Activated T-cell treated with anti-CD3 and anti-CD28 coated beads for 48 hours (primary cell): ENCODE measurements at places on chromosomes 13 and 19.

GRCh38 chr19:58056861-58057260 is 2.2 kb upstream of the ZNF135 start:
- no peak for DNase-seq

GRCh38 chr19:19849056-19849455 is 16.6 kb upstream of the ZNF253 start:
- DNase-seq: no peak

- DNase-seq: no peak
Observed at GRCh38 chr13:40402931-40403431, 263.5 kb downstream of the FOXO1 start.

DNA sequence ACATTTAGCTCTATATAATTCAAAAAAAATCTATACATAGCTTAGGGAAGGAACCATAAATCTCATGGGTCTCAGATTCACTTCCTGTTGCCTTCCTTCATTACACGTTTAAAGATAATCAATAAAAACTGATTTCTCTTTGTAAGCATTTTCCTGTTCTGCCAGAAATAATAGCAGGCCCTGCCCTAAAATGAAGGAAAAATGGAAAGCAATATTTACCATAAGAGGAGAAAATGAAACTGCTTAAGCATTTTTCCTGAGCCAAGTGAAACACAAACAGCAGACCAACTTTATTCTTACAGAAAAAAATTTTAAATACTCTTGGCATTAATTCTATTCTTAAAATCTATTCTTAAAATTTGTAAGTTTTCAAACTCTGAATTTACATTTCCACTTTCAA is 4.0 kb downstream of the LHFPL6 start:
- no peak for DNase-seq

GRCh38 chr13:33249066-33249465 is 36.5 kb downstream of the STARD13 start:
- DNase-seq: no peak

- no peak for DNase-seq
Observed at GRCh38 chr19:13012690-13013608, 17.7 kb downstream of the NFIX start.

DNA sequence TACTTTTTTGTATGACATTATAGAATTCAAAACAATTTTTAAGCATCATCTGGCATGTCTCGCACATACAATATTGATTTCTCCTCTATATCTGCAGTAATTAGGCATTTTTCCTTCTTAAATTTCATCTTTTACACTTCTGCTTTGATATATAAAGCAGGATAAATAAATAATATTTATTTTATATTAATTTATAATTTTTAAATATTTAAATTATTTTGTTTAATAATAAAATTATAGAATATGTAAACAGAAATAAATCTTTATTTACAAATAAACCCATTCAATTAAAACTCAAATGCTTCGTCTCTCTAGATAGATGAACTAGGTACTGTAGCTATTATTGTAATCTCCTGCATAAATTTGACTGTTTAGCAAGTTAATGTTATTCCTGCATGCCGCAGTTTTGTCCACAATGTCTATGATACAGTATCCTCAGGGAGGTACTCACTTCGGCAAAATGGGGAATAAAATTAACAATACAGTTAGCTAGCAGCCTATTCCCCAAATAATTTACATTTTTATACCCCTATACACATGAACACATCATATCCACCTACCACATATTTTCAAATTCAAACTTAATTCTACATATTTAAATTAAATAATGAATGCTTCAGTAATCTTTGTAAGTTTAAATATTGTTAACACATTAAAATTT is 473.6 kb upstream of the SLC10A2 start:
- DNase-seq: no peak

DNA sequence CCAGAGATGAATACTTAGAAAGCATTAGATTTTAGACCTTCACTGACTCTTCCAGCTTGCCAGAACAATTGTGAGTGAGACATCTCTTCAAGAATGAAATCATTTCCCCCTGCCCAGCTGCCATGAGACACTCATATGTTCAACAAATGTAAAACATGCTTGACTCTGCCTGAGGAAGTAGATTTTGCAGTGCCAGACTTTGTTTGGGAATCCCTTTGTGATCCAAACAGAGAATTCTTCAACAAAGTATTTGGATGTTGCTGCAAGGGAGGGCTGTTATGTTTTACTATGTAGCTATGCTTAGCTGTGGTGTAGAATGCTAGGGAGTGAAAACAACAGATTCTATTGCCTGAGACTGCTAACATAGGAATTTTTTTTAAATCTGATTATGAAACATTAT is 416.4 kb downstream of the DCT start:
- no peak for DNase-seq

GRCh38 chr19:56596676-56597075 is 1.6 kb downstream of the ZNF71 start:
- no peak for DNase-seq

DNA sequence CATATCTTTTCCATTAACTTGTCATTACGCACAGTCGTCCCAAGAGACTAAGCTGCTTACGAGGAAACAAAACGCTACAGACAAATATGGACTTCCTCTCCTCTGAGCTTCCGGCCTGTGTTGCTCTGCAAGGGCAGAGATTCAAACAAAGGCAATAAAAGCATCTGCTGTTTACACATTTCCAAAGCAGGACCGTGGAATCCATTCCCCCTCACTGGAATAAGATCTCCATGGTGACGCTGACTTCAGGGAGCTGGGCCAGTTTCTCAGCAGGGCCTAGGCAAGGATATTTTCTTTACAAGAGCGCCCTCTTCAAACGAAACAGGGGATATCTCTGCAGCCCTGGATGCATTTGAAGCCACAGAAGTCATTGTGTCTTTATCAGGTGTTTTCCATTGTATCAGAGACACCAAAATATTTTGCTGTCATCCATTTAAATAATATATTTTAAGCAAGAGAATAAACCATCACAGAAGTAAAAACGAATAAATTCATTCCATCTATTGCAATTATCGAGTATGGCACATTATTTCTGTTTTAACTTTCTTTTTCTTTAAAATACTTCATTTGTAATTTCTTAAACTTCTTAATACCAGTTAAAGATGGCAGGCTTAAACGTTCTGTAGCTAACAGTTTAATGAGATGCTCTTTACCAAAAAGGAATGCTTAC is 177.5 kb downstream of the DCLK1 start:
- DNase-seq: no peak

DNA sequence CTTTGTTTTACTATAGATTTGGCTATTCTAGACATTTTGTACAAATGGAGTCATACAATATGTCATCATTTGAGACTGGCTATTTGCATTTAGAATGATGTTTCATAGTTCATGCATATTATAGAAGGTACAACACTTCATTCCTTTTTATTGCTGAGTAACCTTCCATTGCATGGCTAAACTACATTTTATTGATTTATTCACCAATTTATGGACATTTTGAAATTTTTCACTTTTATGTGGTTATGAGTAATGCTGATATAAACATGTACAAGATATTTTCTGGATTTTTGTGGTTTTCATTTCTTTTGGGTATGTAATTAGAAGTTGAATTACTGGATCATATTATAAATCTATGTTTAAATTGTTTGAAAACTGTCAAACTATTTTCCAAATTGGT is 710.3 kb upstream of the SLITRK5 start:
- no peak for DNase-seq

DNA sequence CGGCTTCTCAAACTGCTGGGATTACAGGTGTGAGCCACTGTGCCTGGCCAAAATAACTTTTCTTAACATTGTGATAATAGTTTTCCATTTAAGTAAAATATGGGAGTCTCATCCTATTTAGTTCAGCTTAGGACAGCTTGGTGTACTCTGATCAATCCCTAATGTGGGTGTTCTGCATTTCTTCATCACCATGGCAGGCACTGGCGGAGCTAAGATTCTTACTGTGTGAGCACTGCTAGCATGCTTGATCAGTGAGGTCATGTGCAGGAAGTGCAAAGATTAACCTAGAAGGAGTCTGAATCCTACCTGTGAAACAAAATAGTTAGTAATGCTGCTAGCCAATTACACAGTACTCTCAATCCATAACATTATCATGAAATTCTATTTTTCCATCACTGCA is 1684.2 kb upstream of the SLC10A2 start:
- no peak for DNase-seq

- DNase-seq: no peak
Observed at GRCh38 chr13:106919638-106920037, 351.7 kb upstream of the ARGLU1 start.

GRCh38 chr13:23357349-23357748 is 76.2 kb downstream of the SACS start:
- DNase-seq: no peak

- no peak for DNase-seq
Observed at GRCh38 chr19:2154587-2155075, 3.3 kb upstream of the AP3D1 start.

DNA sequence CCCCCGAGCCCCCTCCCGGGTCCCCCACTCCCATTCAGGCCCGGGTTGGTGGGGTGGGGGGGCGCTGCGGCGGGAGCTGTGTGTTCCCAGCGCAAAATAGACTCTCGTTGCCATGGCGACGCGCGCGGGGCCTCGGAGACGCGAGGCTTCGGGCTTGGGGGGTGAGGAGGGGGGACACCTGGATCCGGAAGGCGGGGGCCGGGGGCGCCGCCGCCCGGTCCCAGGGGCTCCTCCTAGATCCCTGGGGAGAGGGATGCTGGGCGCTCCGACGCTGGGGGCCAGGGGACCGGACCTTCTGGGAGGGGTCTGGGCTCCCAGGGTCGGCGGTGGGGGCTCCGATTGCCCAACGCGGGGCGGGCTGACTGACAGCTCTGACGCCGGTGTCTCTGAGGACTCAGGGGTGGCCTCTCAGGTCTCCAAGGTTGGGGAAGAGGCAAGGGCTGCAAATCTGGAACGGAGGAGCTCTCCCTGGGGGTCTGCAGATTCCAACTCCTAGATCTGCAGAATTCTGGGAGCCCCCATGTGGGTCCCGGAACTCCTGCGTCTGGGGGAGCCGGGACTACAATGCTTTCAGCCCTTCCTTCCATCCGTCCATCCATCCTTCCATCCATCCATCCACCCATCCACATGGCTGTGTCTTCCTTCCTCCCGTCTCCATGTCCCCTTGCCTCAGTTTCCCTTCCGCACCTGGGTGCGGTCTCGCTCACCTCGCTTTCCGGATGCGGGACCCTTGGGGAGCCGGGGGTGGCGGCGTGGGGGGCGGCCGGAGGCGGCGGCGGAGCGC is 9.1 kb upstream of the SHISA7 start:
- DNase-seq: no peak

GRCh38 chr13:58782736-58783135 is 1151.2 kb downstream of the PCDH17 start:
- DNase-seq: no peak

- DNase-seq: no peak
Observed at GRCh38 chr13:95546919-95547318, 5.6 kb upstream of the CLDN10 start.

- no peak for DNase-seq
Observed at GRCh38 chr13:78298657-78299056, 304.7 kb downstream of the POU4F1 start.

DNA sequence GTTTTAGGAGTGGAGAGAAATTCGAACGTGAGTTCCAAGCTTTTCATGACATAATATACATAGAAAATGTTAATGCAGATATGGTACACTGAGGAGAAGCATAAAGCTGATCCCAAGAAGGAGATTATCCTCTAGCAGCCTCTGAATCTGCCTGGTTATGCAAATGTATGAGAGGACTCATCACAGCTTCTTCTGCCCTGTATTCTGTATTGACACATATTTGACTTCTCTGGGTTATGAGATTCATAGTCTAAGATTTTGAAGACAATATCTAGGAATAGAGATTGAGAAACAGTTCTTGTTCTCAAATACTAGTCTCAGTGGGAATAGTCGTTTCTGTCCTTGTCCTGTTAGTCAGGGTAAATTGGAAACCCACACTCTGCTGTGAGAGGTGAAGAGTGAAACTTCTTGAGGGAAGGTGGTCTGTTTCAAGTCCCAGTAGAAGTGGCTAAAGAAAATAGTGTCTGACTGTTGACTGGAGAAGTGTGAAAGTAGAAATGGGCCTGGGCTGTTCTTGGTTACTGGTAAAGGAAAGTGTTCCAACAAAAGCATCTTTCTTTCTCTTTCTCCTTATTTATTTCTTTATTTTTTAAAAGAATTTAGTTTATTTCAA is 1356.6 kb downstream of the SLITRK5 start:
- no peak for DNase-seq

- no peak for DNase-seq
Observed at GRCh38 chr19:9362905-9363304, at the start of gene ZNF177. ZNF177 (plus strand) TSS chr19:9363013; CDS start chr19:9378312, 15,299 bp downstream.

DNA sequence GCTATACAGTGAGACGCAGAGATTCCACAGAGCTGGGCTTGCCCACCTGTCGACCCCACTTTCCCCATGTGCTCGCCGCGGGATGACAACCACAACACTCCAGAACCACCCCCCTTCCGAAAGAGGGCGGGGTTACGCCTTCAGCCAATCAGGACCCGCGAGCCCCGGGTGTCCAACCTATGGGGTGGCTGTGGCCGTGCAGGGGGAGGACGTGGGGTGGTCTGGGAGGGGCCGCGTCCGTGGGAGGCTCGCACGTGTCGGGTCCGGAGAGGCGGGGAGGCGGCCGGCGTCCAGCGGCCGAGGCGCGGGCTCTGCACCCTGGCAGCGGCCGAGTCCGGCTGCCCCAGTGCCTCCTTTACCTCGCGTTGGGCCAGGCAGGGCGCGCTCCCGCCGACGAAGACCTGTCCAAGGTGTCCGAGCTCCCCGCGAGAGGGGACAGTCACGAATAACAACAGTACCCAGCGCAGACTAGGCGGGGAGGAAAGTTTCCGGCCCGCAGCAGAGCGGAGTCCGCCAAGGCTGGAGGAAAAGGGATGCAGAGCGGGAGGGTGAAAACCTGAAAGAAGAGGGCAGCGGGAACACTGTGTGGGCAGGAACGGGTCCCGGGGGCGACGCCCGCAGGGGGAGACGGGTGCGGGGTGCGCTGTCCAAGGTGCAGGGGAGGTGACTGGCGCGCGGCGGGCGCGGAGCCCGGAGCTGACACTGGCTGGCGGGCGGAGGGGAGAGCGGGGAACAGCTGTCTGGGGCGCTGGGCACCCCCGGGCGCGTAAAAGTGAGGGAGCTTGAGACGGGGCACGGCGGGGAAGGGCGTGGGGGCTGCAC is 911 bp downstream of the ENOX1 start:
- no peak for DNase-seq

DNA sequence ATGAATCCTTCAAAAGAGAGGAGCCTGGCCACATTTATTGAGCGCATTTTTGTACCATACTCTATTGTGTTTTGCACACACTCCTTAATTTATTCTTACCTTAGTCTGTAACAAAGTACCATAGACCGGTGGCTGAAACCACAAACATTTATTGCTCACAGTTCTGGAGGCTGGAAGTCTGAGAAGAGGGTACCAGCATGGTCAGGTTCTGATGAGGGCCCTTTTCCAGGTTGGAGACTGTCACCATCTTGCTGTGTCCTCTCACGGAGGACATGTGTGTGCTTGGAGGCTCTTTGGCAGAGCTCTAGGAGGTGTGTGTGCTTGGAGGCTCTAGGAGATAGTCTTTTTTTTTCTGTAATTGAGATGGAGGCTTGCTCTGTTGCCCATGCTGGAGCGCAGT is 2.1 kb downstream of the ZNF331 start:
- DNase-seq: no peak
